Stimulated activated CD4-positive, alpha-beta T cell treated with anti-CD3 and anti-CD28 coated beads, Interleukin-1b, Interleukin-23, amount 100 ng/mL, for 1 hour (primary cell): ENCODE measurements at places on chromosomes 13 and 19.

GRCh38 chr19:52600639-52601024, 30.5 kb downstream of the ZNF701 start:
- DNase-seq, result no peak

- no peak for DNase-seq
Observed at GRCh38 chr13:78176880-78177279, 258.2 kb upstream of the EDNRB start.

GRCh38 chr13:65336916-65337315, 1893.2 kb downstream of the PCDH9 start:
- no peak for DNase-seq

GRCh38 chr13:53800011-53800410, 771.4 kb downstream of the OLFM4 start:
- no peak for DNase-seq

DNA sequence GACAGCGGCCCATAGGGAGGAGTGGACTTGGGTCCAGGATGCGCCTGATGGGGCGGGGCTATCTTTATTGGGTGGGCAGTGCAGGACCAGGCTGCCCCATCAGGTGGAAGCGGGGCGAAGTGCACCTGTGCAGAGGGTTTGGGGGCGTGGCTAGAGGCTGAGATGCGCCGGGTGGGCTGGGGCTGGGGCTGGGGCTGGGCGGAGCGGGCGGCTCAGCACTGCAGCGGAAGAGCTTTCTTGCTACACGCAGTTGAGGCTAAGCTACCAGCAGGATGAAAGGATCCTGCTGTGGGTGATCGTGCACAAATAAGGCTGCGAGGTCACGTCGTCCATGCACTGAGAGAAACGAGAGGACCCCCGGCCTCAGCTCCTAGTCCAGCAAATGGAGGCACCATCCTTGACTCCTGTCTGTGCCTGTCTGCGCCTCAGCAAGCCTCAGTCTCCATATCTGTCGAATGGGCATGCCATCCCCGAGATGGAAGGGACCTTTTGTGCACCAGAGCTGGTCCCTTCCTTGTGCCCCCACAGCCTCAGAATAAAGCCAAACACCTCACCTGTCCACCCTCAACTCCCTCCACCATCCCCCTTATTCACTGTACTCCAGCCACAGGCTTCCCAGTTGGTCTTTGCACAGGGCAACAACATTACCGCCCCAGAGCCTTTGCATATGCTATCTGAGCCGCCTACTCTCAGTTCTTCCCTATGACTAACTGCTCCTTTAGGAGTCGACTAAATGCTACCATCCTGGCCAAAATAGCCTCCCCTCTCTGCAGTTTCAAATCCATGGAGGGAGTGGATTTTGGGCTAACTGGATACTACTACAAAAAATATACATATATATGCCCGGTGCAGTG, 21.0 kb upstream of the HOMER3 start:
- no peak for DNase-seq

DNA sequence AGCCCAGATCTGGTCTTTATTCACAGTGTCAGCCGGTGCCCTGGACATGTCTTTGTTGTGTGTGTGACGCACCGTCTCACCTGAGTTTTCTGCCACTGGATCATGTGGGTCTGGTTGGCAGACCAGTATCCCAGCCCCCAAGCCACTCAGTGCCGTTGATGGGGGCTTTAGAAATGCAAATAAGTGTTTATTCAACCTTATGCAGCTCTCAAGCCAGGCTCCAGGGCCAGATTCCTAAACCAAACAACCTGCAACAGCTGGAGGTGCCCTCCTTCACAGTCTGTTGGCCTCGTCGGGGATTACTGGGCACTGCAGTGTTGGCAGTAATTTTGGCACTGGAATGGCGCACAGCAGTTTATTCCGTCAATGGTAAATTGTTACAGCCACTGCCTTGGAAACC, 21.6 kb downstream of the FAM124A start:
- no peak for DNase-seq

DNA sequence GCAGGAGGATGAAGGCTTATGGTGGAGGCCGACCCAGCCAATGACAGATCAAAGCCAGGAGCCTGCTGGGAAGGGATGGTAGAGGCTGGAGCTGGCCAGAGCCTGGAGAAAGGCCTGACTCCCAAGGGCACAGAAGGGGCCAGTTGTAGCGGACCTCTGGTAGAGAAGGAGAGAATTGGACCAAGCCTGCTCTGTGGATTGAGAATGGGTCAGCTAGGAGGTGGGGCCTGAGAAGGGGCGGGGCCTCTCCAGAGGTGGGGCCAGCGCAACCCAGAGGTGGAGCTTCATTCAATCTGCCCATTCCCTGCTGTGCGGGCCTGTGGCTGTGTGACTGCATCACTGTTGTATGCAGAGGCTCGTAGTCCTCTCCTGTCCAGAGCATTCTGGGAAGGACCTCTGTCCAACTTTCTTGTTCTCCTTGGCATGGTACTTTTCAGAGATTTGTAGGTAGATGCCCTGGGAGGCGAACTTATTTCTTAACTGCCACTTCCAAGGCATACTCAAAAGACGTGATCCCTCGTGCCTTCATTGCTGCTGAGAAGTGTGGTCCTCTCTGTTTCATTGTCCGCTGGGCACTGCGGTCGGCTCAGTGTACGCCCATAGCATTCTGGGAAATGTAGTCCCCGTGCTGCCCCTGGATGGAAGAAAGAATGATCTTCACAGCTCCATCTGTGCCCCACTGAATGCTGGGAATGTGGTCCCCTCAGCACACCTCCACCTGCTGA, 6.7 kb downstream of the GRIN2D start:
- DNase-seq, result no peak

DNA sequence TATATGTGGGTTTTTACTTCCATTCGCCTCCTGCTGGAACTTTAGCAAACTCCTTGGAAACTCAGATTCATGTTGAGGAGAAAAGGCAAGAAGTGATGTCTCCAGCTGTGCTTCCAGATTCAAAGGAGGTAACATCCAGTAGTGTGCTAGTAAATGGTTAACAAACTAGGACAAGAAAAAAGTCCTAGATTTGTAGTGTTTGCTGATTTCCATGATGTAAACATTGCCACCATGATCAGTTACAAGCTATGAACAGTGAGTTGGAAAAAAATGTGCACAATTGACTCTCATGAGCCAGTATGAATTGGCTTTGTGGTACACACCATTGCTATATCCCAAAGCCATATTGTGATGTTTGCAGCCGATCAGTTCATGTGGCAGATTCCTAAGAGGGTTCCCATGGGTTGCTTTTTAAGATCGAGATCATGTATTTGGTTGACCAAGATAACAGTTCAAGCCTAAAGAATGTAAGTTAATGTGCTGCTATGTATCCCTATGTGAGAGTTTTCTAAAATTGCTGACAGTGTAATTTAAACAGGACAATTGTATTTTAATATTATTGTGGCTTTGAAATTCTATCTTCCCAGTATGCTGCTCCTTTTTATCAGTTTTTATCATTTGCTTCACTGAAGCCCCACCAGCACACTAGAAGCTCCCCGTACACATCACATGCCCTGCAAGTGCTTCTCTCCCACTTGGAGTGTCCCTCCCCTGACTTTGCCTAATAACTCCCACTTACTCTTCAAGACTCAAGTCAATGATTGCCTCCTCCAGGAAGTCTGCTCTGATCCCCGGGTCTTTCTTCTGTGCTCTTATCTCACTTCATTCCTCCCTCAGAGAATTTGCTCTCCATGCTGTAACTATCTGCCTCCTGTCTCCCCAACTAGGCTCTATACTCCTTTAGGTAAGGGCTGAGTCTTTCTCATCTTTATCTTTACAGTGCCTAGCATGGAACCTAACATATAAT, 148.3 kb downstream of the RGCC start:
- DNase-seq, result no peak
